ENCODE measurements at places on chromosomes 5 and 9. TPM values are rescaled to one million over a fixed set of nuclear protein-coding genes. Genes with fewer than 3 reads are reported as not detected.

FAF2 gene
- 44.7 TPM for polyA plus RNA-seq

PCA3 gene
- polyA plus RNA-seq, result not detected

JAKMIP2 gene
- not detected for polyA plus RNA-seq

GFI1B gene
- not detected for polyA plus RNA-seq

SPATA31A3 gene
- polyA plus RNA-seq, result not detected

KIF12 gene
- 1.5 TPM for polyA plus RNA-seq

MSX2 gene
- 2.7 TPM for polyA plus RNA-seq

PLPP7 gene
- polyA plus RNA-seq, result not detected

TNFSF8 gene
- not detected for polyA plus RNA-seq

PDGFRB gene
- polyA plus RNA-seq, result not detected

IL4 gene
- polyA plus RNA-seq, result not detected

RANBP3L gene
- not detected for polyA plus RNA-seq

NXNL2 gene
- polyA plus RNA-seq, result 0.26 TPM

SAP30L gene
- 42.1 TPM for polyA plus RNA-seq

INSL4 gene
- polyA plus RNA-seq, result not detected

MAP3K1 gene
- polyA plus RNA-seq, result 8.0 TPM

BHMT gene
- not detected for polyA plus RNA-seq

CCDC192 gene
- not detected for polyA plus RNA-seq

IL5 gene
- polyA plus RNA-seq, result not detected

FAM221B gene
- not detected for polyA plus RNA-seq

CCL19 gene
- polyA plus RNA-seq, result not detected

TGFBI gene
- 379 TPM for polyA plus RNA-seq

IL3 gene
- polyA plus RNA-seq, result not detected

FBN2 gene
- 40.5 TPM for polyA plus RNA-seq

ZNF354C gene
- 1.8 TPM for polyA plus RNA-seq

C9orf153 gene
- not detected for polyA plus RNA-seq

FOXD4L3 gene
- polyA plus RNA-seq, result not detected

PPP1R2B gene
- polyA plus RNA-seq, result not detected

SLC31A2 gene
- polyA plus RNA-seq, result 122 TPM

CEP72 gene
- 4.3 TPM for polyA plus RNA-seq

RXRA gene
- polyA plus RNA-seq, result 17.2 TPM

PDE6A gene
- 0.05 TPM for polyA plus RNA-seq

NUDCD2 gene
- polyA plus RNA-seq, result 5.5 TPM

All from keratinocyte (primary cell).